ENCODE measurements at places on chromosomes 7 and 10.
A peak's percentile ranks its signal among the peaks of the same experiment; 100 is the strongest.

DNA sequence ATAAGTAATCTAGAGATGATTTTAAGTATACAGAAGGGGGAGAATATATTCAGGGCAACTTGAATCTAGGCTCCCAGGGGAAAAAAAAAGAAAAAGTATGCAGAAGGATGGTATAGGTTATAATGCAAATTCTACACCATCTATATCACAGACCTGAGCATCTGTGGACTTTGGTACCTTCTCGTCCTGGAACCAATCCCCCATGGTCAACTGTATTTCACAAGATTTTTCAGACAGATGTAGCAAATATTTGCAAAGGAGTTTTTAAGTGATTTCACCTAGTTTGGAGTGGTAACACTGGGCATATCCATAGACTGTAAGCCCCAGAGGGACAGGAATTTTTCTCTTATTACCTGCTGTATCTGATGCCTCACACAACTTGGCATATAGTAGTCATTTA lies 58.8 kb downstream of the NOC3L start:
- DNase-seq: no peak

- no peak for DNase-seq
Observed at GRCh38 chr7:16586081-16586874, 59.3 kb downstream of the ANKMY2 start.

DNA sequence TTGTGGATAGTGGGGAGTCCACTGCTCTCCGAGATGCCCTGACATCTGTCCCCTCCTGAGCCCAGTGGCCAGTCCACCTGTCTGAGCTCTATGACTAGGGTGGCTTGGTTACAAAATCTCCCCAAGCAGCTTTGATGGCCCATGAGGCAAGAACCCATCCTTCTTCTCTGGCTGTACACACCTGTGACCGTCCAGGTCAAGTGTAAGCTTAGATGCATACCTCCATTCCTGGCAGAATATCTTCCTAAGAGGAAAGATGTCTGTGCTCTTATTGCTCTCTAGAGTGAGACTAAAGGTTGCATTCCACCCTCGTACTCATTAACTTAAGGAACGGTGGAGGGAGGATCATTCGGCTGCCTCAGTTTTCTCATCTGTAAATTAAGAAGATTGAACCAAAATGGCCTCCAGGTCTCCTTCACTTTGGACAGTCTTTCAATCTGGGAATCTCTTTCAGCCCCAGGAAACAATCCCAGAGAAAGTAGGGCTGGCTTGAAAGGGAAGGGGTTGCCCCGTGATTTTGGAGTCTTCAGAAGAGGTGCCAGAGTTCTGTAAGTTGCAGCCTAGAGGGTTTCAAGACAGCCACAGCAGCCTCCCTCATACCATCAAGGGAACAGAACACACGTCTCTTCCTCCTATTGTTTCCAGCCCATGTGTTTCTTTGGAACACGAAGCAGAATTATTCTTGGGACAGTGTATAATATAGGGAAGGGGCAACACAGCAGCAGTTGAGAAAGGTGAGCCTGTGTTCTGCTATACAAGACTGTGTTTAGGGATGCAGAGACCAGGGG lies 5.5 kb downstream of the HOXA4 start:
- DNase-seq: no peak

DNA sequence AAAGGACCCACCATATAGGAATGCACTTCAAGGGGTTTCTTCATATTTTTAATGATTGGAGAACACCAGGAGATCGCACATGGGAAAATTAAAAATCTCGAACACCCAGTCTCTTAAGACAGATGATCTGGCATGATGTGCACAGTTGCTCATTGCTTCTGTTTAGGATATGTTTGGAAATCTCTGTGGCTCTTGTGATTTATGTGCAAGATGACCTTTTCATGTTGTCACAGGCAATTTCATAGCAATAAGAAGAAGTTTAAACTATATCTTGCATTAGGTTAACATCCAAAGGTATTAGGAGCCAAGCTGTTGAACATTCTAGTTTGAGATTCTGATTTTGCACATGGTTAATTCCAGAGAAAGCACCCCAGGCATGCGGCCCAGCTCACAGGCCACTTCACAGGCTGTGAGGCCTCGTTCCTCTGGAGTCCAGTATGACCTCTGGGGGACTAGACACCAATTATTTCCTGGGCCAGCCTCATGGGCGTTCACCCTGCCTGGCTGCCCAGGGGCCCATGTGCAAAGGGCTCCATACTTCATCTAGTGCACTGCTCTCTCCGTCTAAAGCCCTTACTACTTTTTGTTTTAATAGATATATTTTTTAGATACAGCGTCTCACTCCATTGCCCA lies 28.4 kb downstream of the CAMK1D start:
- DNase-seq: no peak

DNA sequence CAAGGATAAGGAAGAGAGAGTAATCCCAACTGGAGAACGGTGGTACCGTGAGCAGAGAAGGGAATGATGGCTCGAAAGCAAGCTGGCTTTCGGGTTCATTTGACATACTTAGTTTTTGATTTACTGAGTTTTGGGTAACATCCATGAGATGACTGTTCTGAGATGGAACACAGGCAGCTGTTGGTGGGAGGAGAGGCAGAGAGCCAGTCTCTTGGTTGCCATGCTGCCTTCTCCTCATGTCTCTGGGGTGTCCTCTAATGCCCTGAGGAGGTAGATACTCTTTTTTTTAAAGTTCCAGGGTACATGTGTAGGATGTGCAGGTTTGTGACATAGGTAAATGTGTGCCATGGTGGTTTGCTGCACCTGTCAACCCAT lies 76.4 kb upstream of the NRP1 start:
- DNase-seq: no peak

- peak; percentile 50 for DNase-seq
Observed at GRCh38 chr7:102286237-102287110, at the start of gene SH2B2. Gene SH2B2, plus strand, starts transcription at chr7:102286868. Its CDS starts 13,683 bp downstream, at chr7:102300551.

Measured in stimulated activated CD4-positive, alpha-beta T cell treated with anti-CD3 and anti-CD28 coated beads, Interleukin-15, amount 100 ng/mL, for 24 hours (primary cell).